ENCODE measurements at places on chromosomes 6 and 20.

GRCh38 chr6:142605922-142606485 is 304.2 kb downstream of the ADGRG6 start:
- no peak for DNase-seq

GRCh38 chr6:29770306-29770705 is 47.1 kb downstream of the HLA-F start:
- DNase-seq: no peak

DNA sequence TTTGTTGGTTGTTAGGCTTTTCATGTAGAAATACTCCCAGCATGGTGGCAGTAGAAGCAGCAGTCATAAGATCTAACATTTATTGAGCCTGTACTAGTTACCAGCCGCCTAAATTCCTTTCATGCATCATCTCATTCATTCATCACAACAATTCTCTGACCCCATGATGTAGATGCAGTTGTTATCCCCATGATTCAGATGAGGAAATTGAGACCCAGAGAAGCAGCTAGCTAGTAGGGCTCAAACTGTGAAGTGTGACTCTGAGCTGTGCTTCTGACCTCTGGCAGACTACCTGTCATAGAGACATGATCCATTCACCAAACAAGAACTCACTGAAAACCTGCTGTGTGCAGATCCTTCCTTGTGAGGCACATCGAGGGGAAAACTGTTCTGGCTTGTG is 16.9 kb downstream of the RREB1 start:
- DNase-seq: no peak

DNA sequence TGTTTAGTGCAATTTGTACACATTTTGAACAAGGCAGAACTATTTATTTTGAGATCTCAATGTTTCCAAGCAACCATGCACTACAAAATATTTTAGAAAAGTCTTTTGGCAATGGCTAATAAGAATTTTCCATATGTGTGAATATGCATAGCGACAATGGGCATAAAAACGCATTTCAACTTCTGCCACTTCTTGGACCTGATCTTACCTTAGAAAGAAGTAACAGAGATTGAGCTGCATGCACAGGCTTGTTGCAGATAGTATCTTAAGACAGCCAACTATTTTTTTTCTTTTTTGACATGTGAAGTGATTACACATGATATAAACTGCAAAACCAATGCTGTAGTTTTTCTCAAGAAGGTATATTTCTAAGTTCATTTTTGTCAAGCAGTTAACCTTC is 210.4 kb upstream of the PHACTR1 start:
- no peak for DNase-seq

DNA sequence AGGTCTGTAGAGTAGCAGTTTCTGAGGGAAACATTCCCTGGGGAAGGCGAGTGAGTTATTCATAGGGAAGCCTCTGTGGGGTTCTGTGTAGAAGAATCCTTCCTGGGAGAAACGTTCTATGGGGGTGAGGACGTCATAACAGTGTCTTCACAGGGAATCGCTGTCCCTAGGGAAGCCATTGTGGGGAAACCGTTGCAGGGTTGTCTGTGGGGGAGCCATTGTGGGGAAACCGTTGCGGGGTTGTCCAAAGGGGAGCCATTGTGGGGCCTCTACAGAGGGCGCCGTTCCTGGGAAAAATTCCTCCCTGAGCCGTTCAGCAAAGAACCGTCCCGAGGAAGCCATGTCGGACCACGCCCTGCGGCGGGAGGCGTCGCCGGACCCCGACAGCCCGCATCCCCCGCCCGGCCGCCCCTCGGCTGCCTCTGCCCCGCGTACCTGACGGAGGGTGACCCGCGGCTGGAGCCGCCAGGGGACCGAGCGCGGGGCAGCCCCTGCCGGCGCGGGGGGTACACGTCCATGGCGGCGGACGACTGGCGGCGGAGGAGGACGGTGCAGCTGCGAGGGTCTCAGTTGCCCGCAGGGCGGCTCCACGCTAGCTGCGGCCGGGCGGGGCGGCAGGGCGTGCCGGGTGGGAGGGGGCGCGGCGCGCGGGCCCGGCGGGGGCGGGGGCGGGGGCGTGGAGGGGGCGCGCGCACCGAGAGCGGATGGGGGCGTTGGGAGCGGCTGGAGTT is at the start of gene DNAAF9:
Gene DNAAF9, minus strand, starts transcription at position 630 of the 731 bp plus-strand sequence. Its CDS starts 112 bp downstream, at position 518.
- peak; percentile 56 for DNase-seq

DNA sequence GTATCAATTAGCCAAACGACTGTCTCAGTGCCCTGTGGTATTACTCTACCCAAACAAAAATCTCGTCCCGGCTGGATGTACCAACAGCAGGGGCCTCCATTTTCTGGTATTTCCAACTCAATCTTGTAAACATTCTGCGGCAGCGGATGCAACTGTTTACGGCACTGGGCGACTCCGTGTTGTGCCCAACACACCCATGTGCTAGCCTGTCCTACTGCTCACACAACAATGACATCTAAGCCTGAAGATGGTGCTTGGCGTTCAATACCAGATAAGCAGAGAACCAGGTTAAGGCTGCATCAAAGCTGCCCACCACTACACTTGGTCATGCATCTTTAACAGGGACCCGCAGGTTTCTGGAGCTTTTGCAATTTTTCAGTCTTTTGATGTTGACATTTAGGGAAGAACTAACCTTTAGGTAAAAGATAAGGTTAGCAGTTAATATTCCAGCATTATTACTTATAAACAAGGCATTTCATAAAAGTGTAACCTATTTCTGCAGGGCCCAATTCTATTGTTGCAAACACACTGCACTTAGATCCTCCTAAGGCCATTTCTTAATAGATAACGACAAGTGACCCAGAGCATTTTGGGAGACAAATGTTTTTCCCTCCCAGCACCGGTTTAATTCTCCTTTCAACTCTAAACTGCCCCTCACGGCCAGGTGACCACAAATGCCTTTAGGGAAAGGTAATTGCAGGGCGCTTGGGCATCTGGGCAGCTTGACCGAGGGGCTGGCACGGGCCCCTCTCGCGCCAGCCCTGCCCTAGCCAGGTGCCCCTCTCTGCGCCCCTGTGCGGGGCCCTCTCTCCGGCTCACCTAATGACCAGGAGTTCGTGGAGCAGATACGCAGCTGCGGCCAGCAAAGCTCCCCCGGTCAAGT is 945 bp downstream of the FAXC start:
- DNase-seq: no peak

GRCh38 chr6:45676380-45676779 is 298.6 kb upstream of the SUPT3H start:
- no peak for DNase-seq

DNA sequence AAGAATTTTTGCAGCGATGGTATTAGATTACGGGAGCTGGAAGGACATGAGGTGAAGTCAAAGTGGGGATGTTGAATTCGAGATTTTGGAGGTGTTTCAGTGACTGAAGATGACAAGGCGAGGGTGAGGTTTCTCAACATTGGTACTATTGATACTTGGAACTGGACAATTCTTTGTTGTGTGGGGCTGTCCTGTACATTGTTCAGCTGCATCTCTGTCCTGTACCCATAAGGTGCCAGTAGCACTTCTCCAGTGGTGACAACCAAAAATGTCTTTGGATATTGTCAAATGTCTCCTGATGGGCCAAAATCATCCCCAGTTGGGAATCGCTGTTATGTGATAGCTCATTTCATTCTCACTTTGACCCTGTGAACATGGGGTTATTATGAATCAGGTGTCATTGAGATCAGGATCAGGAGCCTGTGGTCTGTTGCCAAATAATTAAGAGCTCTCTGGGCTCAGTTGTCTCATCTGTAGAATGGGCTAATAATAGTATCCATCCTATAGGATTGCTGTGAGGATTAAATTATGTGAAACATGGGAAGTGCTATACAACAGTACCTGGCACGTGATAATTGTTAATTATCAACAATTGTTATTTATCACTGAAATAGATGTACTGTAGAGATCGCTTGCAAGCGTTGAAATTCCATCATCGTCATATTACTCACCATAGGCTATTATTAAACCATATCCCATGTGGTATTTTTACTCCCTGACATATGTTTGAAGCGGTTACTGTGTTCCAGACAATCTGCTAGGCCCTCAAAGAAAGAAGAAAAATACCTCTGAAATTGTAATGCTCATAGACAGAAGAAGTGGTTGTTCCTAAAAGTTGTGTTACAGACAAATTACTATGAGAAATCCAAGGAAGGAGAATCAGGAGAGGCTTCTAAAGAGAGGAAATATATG is 48.5 kb upstream of the TTPAL start:
- DNase-seq: no peak

- no peak for DNase-seq
Observed at GRCh38 chr6:44053106-44053756, 74.0 kb downstream of the MRPL14 start.

All from stimulated activated CD4-positive, alpha-beta T cell treated with anti-CD3 and anti-CD28 coated beads, Interleukin-4, amount 100 ng/mL, for 1 hour (primary cell).